ENCODE measurements at places on chromosomes 4 and X.
A peak's percentile ranks its signal among the peaks of the same experiment; 100 is the strongest.

GRCh38 chr4:157564771-157565170 is 344.2 kb downstream of the GRIA2 start:
- no peak for DNase-seq

DNA sequence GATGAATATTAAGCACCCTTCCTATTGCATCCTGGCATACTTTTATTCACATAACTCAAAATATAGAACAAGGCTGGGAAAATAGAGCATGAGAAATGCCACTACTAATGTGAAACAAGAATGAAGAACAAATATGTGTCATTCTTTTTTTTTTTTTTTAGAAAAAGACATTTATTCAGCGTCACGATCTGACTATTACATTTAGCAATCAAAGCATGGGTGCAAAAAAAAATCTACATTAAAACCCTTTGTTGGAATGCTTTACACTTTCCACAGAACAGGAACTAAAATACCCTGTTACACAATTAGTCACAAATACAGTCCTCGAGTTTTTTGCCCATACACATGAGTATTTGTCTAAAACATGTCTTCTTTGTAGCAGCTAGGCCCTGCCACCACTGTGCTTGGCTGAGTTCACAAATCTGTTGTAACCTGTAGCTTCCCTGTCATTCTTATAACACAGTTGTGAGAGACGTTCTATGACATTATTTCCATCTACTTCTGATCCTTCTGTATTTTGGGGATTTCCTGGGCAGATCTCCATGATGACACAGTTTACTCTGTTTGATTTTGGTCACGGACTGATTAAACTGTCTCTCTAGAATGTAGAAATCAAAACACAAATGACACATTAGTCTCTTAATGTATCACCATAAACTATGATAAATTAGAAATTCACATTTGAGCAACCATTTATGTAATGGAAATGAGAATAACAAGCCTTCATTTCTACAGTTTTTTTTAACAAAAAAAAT is 9.4 kb upstream of the TET2 start:
- DNase-seq: no peak

DNA sequence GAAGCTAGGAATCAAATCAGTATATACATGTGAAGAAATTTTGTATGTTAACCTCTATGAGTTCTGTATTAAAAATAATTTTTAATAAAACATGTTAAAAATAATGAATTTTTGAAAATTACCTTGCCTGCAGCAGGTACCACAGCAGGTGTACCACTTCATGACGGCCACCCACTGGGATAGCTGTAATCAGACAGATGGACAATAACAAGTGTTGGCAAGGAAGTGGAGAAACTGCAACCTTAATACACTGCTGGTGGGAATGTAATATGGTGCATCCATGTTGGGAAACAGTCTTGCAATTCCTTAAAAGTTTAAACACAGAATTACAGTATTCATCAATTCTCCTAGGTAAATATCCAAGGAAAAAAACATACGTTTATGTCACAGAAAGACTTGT is 209.5 kb downstream of the RELL1 start:
- no peak for DNase-seq

GRCh38 chr4:184969610-184970009 is 48.7 kb upstream of the HELT start:
- DNase-seq: no peak

DNA sequence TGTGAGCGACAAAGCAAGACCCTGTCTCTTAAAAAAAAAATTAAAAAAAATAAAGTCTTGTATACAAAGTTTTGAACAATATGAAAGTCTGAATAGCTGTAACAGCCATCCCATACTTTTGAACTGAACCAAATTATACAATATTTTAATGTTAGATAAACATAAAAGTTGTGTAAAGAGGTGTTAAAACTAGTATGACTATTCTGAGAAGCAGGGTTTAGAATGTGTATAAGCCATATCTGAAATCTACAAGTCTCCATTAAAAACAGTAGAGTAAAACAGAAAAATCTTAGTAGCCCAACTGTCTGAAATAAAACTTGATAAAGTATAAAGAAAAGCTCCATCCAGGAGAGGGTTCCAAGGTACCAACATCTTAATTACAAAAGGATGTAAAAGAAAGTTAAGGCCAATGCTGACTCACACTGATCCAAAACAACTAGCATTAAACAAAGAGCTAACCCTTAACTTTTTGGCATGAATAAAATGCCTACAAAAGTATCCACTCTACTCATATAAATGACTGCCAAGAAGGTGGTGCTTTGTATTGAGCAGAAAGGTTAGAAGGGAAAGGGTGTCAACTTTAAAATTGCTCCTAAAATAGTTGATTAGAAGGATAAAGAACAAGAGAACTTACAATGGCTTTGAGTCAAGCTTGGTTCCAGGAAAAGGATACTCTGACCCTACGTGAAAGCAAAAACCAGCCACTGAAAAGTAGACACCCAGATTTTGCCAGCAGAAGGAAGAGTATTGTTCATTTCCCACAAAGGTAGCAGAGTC is 18.5 kb downstream of the CNOT6L start:
- DNase-seq: no peak

- no peak for DNase-seq
These were observed 205.4 kb downstream of the RPA4 start for GRCh38 chrX:97089116-97089515.

- peak; percentile 10 for DNase-seq
These were observed 236.1 kb downstream of the OPHN1 start for GRCh38 chrX:68196939-68197791.

DNA sequence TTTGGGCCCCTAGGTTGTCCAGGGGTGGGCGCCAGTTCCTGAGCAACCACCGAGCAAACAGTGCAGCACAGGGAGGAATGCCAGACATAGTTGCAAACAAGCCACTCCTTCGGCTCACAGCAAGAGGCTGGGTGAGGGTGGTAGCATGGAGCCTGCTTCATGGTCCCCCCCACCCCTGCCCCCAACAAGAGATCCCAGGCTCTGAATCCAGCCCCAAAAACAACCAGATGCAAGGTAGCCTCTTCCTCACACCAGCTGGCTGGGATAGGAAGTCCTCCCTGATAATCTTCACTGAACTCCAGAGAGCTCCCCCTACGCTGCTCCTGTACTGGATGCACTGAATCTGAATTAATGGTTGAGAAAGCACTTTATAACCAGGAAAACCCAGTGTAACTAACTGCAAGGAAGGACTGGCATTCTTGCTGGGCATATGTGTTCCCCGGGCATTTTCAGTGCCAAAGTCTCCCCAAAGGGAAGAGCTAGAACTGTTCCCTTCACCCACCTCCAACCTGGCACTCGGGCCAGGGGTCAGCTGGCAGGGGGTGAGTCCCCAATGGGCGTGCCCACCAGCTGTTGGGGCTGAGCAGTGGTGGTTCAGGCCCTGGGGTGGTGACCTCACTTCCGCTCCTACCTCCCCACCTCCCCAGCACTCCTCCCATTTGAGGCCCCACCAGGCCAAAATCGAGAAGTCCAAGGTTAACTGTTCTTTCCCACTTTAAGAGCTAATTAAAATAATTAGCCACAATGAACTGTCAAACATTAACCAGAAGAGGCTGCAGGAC is 1.5 kb downstream of the ELF4 start:
- peak; percentile 41 for DNase-seq

- no peak for DNase-seq
These were observed 91.8 kb upstream of the ENPP6 start for GRCh38 chr4:184309241-184310170.

- peak; percentile 81 for DNase-seq
These were observed 34.6 kb downstream of the NBDY start for GRCh38 chrX:56763556-56764152.

DNA sequence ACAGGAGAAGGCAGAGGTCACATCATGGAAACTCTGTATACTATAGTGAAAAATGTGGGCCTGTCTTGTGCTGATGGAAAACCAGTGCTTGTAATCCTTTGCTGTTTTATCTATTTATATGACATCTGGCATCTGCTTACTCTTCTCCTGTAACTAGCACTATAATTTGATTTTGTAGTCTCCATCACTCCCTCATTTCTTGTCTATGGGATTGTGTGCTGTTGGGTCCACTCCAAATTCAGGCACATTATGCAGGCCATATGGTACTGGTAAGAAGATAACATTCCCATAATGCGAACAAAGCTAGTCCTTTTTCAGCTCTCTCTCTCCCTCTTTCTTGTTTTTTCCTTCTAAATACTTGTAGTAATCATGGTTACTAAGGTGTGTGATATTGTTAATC is 581.2 kb upstream of the IGFBP7 start:
- DNase-seq: no peak

DNA sequence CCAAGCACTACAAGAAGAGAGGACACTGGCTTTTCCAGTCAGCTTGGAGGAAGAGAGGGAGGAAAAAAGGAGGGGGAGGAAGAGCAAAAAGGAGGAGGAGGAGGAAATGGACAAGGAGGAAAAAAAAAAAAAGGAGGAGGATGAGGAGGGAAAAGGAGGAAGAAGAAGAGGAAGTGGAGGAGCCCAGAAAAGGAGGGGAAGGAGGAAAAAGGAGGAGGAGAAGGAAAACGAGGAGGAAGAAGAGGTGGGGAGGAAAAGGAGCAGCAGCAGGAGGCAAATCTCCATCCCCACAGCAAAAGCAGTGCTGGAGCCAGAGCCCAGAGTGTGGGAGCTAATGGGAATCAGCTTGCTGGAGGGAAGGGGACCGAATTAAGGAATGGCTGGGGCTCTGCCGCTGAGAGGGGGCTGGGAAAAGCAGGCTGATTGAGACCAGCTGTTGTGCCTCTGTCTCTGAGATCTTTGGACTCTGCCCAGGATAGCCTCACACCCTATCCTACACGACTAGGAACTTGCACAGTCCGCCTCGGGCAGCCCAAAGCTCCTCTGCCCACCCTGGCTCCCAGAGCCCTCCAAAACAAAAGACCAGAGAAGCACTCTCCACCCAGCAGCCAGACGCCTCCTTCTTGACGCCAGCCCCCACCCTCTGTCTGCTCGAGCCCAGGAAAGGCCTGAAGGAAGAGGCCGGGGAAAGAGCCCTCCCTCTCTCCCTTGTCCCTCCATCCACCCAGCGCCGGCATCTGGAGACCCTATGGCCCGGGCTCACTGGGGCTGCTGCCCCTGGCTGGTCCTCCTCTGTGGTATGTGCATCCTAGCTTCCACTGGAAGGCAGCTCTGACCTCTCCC is at the start of gene XPNPEP2:
XPNPEP2 (plus strand) TSS at position 514 of the 843 bp plus-strand sequence; CDS start at position 749, 235 bp downstream.
- DNase-seq: no peak

DNA sequence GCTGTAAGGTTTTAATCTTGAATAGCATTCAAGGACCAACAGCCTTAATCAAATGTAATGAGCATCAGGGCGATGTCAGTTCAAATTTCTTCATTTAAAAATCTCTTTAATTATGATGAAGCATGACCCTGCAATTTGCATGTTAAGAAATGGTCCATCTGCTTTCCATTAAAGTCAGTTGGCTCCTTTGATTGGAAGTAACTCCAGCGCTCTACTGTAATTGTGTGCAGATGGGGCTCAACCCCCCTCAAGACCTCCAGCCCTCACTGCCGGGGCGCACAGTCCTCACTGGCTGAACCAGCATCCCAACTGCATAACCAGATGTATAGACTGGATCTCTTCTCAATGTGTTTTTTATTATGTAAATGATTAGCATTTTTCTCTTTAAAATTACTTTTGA is 126.9 kb downstream of the VCX3B start:
- no peak for DNase-seq

GRCh38 chrX:54530357-54530900 is 410 bp downstream of the GNL3L start:
- DNase-seq: no peak

- no peak for DNase-seq
These were observed 224.5 kb downstream of the PCDH18 start for GRCh38 chr4:137307806-137308205.

- no peak for DNase-seq
These were observed 204.5 kb downstream of the FMR1NB start for GRCh38 chrX:148185631-148186030.

GRCh38 chrX:136196691-136197155 is 49.4 kb downstream of the FHL1 start:
- DNase-seq: no peak

DNA sequence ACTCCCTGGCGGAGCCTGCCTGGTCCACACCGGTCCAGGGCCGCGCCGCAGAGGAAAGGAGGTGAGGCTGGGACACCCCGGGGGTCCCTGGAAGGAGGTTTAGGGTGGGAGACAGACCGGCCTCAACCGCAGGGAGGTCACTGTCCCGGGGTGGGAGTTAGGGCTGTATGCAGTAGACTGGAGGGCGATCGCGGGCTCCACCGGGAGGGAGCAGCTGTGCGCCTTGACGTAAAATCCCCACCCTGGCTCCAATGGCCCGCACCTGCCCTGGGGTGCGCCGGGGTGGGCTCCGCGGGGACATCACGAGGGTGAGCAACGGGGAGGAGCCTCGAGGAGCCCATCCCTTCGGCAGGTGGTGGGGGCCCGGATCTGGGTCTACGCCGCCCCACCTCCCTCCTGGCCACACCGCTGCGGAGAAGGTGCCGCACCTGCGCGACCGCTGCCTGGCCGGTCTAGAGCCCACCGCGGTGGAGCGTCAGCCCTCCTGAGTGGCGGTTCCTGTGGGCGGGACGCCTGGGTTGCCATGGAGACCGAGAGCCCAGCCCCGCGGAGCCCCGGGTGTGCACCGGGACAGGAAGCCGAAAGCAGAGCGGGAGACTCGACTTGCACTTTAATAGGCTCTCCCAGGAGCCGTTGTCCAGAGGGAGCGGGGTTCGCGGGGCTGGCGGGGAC is 105.1 kb downstream of the ADRA2C start:
- no peak for DNase-seq

- no peak for DNase-seq
These were observed 50.5 kb downstream of the RAP1GDS1 start for GRCh38 chr4:98311656-98312055.

DNA sequence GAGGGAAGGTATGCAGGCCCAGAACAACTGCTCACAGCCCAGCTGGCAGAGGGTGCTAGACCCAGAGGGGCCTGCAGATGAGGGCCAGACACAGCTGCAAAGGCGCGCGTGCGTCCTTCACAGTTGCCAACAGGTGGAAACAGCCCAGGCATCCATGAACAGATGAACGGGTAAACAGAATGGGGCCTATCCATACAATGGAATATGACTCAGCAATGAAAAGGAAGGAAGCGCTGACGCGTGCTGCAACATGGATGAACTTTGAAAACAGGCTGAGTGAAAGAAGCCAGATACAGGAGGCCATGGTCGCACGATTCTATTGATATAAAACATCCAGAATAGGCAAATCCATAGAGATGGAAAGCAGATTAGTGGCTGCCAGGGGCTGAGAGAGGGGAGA is 83.1 kb upstream of the DDX3X start:
- DNase-seq: no peak

GRCh38 chrX:38799995-38800580 is 1.2 kb upstream of the MID1IP1 start:
- no peak for DNase-seq

DNA sequence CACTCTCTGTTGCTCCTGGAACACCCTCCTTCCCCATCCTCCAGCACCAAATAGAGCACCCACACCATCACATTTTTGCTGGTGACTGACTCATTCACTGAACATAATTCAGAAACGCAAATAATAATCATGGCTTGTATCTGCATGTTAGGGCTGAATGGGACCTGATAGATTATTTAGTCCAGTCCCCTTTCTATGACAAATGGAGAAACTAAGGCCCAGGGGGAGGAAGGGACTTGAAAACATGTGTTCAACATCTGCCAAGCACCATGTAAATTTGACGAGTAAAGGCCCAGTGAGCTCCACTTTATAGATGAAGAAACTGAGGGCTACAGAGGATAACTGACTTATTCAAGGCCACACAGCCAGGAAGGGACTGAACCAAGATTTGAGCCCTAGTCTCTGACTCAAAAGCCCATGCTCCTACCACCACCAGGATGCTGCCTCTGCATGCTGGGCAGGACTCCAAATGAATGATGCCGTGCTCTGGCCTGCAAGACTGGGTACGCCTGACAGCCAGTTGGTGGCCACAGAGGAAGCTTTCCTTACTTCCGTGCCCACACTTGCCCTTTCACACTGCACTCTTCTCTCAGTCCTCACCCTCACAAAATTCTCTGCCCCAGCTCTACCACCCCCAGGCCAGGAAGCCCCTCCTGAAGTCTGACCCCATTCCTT is 133.3 kb upstream of the PJA1 start:
- no peak for DNase-seq
